ENCODE measurements at places on chromosomes 4 and X.

- no peak for DNase-seq
Observed at GRCh38 chr4:63218856-63219255, 1190.4 kb downstream of the TECRL start.

DNA sequence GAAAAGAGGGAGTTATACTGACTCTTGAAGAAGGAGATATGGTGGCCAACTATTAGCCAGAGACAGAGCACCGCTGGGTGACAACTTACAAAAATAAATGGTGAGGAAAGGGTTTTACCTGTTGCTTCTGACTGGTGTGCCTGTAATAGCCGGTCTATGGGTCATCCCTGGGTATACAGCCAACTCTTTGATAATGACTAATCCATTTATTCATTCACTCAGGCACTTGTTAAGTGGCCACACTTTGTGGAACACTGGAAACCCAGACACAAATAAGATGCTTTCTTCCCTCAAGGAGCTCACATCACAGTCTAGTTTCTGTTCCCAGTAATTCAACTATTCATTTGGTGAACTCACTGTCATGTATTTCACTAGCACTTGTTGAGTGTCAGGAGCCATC lies 13.2 kb upstream of the CAPN6 start:
- DNase-seq, result no peak

GRCh38 chrX:40452031-40452430 lies 128.7 kb upstream of the ATP6AP2 start:
- no peak for DNase-seq

DNA sequence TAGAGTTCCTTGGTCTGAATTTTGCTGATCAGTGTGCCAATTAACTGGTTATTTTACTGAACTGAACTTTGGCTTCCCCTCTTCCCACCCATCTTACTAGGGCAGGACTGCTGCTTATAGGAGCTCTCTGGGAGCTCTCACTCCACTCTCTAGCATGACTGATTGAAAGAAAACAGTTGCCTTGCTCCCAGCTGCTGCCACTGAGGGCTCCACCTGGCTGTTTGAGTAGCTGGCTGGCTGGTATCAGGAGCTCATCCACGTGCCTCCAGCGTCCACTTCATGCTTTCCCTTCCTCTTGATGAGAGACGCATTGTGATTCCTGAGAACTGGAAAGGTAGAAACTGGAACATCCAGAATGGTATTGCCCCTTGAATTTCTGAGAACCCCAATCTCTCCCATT lies 73.0 kb upstream of the KLHL13 start:
- DNase-seq, result no peak

GRCh38 chr4:11197631-11198341 lies 230.9 kb downstream of the HS3ST1 start:
- DNase-seq, result no peak
